ENCODE measurements at places on chromosomes 4 and X.

DNA sequence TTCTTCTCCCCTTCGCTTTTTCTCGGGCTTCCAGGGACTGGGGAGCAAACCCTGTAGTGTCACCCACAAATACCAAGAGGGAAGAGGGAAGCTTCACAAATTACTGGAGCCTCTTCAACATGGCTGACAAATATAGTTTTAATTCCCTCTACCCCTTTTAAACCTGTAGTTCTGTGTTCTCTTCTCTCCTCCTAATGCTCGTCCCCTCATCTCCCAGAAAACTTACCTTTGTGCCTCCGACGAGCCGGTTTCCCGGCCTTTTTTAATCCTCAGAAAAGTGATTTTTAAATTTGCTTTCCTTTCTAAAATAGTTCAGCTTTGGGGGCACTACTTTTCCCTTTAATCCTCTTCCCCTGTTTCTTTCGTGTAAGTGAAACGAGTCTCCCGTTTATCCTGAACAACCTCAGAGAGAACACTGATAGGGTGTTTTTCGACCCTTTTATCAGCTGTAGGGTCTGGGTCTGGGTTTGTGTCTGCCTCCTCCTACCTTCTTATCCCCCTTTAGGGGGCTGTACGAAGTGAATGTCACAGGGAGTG, 408 bp downstream of the TET2 start:
- DNase-seq = no peak

GRCh38 chrX:22516893-22517292, 244.2 kb downstream of the CBLL2 start:
- no peak for DNase-seq

DNA sequence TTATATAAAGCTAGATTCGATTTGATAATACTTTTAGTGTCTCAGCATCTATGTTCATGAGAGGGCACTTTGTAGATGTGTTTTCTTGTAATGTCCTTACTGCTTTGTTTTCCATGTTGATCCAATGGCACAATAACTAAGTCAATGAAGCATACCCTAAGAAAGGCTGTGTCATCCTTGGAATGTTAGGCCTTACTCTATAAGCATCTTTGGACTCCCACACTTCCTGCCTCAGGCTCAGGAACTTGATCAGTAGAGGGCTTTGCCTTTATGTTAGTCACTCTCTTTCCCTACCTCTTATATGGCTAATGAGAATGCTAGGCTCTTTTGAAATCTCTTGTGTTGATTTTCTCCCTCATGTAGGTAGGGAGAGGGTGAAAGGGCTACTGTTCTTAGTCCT, 33.2 kb upstream of the EDA2R start:
- no peak for DNase-seq

GRCh38 chrX:38304010-38304409, 23.3 kb downstream of the RPGR start:
- peak; percentile 14 for DNase-seq

DNA sequence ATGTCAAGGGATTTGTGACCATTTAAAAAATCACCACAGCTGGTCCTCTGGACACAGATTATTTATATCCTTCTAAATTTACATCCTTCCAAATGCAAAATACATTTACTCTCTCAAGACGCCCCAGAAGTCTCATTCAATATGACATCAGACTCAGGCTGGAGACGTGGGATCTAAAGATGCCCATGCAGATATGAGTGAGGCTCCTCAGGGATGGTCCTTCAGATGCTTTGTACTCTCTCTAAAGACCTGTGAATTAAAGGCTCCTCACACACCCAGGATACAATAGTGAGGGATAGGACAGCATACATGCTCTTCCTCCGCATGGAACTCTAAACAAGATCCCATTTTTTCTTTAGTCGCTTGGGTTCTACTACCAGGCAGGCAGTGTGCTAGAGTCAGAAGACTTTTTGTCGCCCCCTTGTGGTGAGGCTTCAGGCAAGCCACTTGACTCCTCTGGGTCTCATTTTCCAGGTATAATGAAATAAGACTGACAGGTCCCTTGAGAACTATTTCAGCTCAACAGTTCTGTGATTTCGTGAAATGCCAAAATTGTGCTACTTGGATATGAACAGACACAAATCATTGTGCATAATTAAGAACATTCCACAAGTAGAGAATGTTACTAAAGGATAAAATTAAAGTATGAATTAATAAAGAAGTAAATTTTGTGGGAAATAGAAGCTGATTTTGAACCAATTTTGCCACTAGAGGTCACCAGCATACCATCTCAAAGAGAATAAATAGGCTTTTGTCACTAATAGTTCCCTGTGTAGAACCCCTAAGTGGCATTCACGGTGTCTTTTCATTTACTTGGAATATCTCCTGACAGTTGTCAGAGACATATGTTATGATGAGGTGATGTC, 13.7 kb upstream of the SCOC start:
- peak; percentile 90 for DNase-seq

- no peak for DNase-seq
Observed at GRCh38 chr4:18735740-18736268, 714.2 kb upstream of the LCORL start.

- DNase-seq = peak; percentile 7
Observed at GRCh38 chrX:113048480-113048879, 207.8 kb upstream of the AMOT start.

DNA sequence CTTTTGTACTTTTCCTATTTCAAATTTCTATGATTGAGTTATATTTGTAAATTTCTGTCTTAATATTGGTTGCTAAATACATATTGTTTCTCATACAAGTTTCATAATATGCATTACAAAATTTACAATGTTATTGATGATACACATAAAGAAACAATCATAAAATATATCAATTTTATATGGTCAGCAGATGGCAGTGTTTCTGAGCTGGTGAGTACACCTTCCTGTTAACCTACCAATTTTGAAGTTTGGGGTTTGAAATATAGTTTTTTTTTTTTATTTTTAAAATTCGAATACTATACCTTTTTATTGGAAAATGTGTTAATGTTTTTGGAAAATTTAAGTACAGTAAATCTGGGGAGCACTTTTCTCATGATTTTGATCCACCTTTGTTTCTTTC, 1953.1 kb upstream of the ADGRL3 start:
- DNase-seq = no peak

- no peak for DNase-seq
Observed at GRCh38 chr4:125952631-125953030, 637.9 kb downstream of the FAT4 start.

DNA sequence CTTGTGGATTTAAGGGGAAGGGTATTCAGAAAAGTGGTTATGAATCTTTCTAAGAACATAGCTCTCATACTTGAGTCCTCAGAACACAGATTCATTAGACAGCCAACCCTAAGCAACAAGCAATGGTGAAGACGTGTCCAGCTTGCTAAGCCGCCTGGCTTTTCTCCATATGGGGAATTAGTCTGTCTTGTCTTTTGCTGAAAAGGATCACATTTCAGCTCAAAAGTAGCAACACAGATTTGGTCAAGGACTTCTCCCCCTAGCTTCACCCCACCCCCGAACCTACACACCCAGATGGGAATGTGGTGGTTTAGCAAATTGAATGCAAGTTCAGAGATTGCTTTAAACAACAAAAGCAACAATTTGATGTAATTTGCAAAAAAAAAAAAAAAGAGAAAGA, 103.3 kb upstream of the RASGEF1B start:
- DNase-seq = no peak

- no peak for DNase-seq
Observed at GRCh38 chr4:14259936-14260335, 632.4 kb upstream of the BOD1L1 start.

GRCh38 chr4:122688529-122689140, 43.9 kb upstream of the BBS12 start:
- no peak for DNase-seq

- no peak for DNase-seq
Observed at GRCh38 chr4:138235419-138235952, 6.7 kb downstream of the SLC7A11 start.

Measured in neural progenitor cell (in vitro differentiated cells).